T-helper 9 cell (primary cell): ENCODE measurements at places on chromosomes 2 and 18.

GRCh38 chr2:240920783-240921231, 14.7 kb downstream of the CROCC2 start:
- DNase-seq = no peak

GRCh38 chr2:60412620-60413019, 140.8 kb downstream of the BCL11A start:
- no peak for DNase-seq

DNA sequence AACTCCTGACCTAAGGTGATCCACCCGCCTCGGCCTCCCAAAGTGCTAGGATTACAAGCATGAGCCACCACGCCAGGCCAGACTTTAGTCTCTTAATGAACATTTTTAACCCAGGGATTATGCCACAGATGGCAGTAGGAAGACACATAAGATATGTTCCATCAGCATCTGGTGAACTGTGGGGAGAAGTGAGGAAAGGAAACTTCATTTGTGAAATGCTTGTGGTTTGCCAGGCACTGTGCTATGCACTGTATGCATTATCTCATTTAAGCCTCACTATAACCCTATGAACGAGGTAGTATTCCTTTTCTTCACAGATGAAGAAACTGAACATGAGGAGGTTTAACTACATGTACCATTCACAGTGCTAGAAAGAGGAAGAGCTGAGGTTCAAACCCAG, 29.3 kb downstream of the PTRHD1 start:
- no peak for DNase-seq

- DNase-seq = no peak
Observed at GRCh38 chr2:166042768-166043390, 84.9 kb downstream of the SCN1A start.

- DNase-seq = no peak
Observed at GRCh38 chr2:148305476-148305875, 284.6 kb downstream of the MBD5 start.

DNA sequence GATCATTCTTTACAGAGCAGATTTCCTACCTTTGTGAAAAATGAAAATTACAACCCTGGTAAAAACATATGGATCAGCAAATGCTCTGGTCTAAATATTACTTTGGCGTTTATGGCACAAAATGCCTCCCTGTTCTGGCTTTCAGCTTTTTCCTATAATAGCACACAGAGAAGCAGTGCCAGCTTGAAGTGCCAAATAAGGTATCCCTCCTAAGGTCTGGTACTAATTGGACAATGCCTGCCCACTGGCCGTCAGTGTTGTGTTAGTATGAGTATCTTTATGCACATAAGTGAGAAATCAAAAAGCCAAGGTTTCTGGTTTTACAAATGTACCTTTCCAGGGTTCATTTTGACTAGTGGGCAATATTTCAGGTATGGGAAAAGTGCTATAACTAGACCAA, 1293.7 kb upstream of the FAM98A start:
- DNase-seq = no peak

DNA sequence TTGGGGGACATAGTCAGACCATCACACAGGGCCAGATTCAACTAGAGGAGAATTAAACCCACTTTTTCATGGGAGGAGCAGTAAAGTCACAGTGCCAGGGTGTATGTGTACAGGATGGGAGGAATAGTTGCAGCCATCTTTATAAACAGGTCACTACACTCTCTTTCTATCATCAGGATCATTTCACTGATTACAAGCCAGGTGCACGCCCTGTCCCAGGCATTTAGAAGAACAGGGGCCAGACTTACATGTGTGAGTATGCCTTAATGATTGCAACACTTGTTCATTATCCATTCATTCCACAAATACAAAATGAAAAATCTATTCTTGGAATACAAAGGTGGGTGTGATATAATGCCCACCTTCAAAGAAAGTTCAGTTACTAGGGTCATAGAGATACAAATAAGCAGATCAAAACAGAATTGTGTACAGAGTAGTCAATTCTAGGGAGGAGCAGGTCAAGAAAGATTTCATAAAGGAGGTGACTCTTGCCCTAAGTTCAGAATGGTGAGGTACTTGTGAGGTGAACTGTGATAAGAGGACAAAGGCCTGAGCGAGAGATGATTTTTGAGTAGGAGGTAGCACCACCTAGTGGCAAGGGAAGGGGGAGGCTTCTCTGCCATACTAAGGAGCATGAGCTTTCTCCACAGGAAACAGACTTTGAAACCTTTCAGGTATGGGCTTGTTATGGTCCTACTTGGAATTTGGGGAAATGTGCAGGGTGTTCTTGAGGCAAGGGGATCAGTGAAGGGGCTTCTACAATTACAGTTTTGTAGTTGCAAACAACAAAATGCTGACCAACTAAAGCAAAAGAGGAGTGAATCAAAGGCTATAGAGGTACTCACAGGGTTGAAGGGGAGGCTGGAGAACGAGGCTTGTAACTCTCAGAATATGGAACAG, 156.3 kb downstream of the SUCLG1 start:
- peak; percentile 2 for DNase-seq

- DNase-seq = no peak
Observed at GRCh38 chr18:60838677-60839076, 466.1 kb upstream of the MC4R start.

DNA sequence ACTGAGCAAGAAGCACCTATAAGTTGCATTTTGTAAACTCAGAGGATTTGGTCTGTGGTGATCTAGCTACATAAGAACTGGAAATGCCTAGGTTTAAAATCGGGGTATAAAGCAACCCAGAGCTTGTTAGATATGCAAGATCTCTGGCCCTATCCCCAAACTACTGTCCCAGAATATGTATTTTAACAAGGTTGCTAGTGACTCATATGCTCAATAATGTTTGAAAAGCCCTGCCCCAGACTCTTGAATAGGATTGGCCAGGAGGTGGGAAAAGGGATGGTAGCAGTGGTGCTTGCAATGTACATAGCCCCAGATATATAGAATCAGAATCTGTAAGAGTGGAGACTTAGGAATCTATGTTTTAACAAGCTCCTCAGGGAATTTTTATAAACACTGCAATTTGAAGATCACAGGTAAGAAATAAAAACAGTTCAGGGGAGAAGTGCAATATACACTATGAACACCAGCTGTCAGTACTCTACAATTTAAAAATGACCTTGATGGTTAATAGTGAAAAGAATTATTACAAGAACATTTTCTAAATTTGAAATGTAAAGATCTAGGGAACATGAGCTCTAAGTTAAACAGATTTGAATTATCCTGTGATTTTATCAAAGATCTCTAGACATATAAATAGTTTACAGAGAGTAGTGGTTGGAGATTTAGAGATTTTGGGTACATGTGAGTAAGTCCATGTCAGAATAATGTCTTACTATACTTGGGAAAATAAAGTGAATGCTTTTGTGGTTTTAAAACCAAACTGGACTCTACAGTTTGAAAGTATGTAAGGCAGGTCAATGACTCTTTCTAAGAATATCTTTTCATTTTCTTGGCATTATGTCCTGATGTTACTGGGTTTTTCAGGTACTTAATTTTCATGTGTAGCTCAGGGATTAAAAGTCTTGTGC, 7.7 kb upstream of the MMADHC start:
- DNase-seq = no peak

DNA sequence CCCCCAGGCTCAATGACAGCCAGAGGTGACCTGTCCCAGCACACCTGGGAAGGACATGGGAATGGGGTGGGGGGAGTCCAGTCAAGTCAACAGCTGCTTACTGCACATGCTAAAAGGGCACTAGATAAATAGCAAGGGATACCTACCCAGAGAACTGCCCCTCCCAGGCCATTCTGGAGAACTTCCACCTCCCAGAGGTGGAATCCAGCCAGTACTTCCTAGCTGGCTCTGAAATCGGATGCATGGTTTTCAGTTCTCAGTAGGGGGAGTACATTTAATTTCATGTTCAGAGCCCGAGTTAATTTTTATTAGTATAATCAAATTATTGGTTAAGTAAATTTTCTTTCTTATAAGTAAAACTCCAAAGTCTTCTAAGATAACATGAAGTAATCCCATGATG, 28.9 kb upstream of the ITGA6 start:
- DNase-seq = no peak

DNA sequence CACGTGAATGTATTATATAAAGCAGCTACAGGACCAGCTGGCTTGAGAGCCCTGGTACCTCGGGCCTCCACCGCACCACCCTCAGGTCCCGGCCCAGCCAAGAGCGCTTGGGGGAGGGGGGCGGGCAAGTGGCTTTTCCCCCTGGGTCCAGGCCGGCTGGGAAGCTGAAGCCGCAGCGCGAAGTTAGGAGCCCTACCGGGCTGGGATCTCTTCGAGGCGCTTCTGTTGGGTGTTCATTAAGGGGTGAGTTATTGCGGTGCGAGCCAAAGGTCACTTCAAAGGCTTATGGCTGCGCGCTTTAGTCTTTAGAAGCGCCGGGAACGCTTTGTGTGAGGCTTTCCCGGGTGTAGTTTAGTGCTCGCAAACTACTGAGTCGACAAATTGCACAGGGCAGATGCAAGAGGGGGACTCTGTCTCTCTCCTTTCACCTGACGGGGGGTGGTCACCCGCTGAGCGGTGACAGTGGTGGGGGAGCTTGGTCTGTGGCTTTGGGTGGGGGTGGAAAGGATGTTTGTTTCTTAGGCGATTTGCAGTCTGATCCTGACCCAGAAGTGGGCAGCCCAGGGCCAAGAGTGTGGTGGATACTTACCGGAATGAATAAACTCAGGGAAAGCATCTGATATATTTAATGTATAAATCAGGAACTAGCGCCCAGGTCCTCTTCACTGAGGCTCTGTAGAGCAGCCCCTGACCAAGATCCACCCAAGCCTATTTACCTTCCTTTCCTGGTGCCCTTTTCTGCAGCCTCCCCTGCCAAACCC, 6.0 kb downstream of the HOXD3 start:
- DNase-seq = no peak

DNA sequence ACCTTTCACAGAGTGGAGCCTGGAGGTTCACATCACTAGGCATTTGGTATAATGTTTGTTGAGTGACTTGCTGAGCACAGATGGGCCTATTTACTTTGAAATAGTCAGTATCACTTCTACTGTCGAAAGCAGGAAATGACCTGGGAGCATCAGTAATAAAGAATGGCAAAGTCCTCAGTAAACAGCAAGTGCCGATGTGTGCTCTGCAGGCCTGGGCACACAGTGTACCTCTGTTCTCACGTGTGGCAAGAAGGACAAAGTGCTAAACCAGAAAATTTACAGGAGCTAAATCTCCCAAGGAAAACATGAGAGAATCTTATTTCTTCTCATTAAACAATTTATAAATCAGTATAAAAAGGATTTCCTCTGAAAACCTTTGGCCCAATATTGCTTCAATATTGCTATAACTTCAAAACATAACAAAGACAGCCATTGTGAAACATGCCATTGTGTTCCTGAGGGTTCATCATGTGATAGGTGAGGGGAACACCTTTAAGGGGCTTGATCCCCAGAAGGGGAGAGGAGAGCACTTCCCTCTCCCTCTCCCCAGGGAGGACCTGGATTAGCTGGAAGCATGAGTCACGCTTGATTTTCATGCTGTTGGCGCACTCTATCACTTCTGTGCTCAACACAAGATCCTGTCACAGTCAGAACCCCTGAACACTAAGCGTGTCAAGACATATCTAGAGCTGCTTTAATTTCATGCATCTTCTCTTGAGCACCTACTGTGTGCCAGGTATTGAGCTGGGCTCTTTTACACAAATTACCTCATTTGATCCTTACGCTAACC, 131.5 kb upstream of the SMAD2 start:
- no peak for DNase-seq

DNA sequence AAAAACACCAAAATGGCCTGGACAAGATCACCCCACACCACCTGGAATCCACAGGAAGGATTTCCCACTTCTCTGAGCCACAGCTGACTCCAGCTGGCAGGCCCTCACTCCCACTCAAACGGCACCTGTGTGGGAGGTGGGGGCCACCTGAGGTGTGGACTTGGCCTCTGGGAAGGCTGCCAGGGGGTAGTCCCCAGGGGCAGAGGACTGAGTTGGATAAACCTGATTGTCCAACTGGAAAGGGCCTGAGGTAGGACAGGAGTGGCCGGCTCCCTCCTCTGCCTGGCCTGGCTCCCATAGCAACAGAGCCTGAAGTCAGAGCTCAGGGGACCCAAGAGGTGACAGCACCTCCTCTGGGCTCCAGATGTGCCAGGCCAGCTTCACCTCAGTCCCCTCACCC, 300.2 kb downstream of the CELF4 start:
- no peak for DNase-seq

DNA sequence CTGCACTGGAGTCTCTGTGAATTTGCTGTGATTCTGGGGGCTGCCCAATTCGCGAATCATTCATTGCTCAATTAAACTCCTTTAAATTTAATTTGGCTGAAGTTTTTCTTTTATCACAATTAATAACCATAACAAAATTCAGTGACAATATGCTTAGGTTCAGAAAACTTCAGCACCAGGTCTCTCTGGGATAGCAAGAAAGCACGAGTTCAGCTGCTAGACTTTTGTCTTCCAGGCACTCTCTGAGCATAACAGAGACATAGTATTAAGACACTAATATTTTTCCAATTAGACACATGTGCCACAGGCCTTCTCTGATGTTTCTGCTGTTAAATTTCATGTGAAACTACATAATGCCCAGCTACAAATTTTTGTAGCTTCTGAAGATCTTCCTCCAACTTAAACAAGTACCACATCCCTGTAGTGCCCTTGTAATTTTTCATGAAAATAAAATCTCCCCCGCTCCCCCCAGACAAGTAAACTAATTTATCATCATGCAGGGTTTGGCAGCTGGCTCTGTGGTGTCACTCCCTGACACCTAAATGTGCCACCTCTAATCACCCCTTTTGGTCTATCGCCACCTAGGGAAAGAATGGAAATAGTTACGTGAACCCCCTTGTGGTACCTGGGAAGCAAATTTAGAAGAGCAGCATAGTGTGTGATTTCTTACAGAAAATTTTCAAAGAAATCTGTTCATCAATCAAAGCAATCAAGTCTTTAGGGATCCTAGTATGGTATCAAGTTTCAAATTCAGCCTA, 94.1 kb downstream of the CSRNP3 start:
- no peak for DNase-seq

- DNase-seq = no peak
Observed at GRCh38 chr2:224919472-224920110, 122.7 kb downstream of the DOCK10 start.

DNA sequence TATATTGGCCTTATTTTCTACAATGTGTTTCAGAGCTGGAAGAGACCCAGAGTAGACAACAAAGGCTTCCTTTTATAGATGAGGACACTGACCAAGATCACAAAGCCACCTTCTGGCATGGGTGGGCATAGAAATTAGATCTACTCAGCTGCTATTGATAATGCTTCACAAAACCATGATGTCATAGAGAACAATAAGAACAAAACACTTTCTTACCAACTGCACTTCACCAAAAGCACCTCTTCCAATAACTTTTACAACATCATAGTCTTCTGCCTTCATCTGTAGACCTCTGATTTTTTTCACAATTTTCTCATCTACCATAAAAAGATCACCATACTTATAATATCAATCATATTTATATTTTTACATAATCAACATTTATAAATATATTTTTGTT, 58.1 kb downstream of the ROCK2 start:
- no peak for DNase-seq

GRCh38 chr2:157325786-157326185, at the start of gene ERMN:
TSS of gene ERMN (minus strand) at chr2:157325824. CDS start at chr2:157325642, 182 bp downstream.
- no peak for DNase-seq

DNA sequence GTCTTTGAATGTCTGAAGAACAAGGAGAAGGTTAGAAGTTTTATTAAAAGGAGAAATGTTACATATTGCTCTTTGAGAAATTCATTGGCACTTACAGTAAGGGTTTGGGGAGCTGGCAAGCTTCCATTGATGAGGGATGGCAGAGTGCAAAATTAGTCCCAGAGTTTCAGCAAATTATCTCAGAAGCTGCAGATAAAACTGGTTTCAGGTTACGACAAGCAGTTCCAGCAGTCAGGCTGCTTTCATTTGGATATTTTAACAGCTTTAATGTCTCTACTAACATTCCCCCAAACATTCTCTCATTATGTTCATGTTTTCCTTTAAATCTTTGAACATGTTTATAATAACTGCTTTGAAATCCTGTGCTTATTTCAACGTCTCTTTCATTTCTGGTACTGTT, 153.1 kb downstream of the TTC27 start:
- no peak for DNase-seq
